ENCODE measurements at places on chromosomes 7 and 10. TPM values are rescaled to one million over a fixed set of nuclear protein-coding genes. Genes with fewer than 3 reads are reported as not detected.

The SLC18A3 gene
- total RNA-seq: not detected

The UCN3 gene
- total RNA-seq: not detected

The STX1A gene
- 60.0 TPM for total RNA-seq

The EEPD1 gene
- total RNA-seq: 47.4 TPM

The RET gene
- total RNA-seq: 0.50 TPM

The LRGUK gene
- total RNA-seq: 0.44 TPM

The ZNF804B gene
- not detected for total RNA-seq

The ALOX5 gene
- 0.13 TPM for total RNA-seq

The TMEM243 gene
- 33.3 TPM for total RNA-seq

The C10orf62 gene
- total RNA-seq: not detected

The SPDYE11 gene
- total RNA-seq: not detected

The PSD gene
- total RNA-seq: 0.72 TPM

The LMOD2 gene
- not detected for total RNA-seq

The GIMAP6 gene
- total RNA-seq: not detected

The MCMBP gene
- 82.7 TPM for total RNA-seq

The COL1A2 gene
- 0.16 TPM for total RNA-seq

The PON1 gene
- total RNA-seq: 0.28 TPM

The ABCB4 gene
- not detected for total RNA-seq

The SLC18A2 gene
- total RNA-seq: 0.05 TPM

The FMC1 gene
- total RNA-seq: 24.7 TPM

The DNAJB9 gene
- total RNA-seq: 13.4 TPM

The CALHM1 gene
- total RNA-seq: not detected

The PARD3 gene
- total RNA-seq: 83.6 TPM

The RBP3 gene
- not detected for total RNA-seq

The NEUROG3 gene
- not detected for total RNA-seq

The IQUB gene
- total RNA-seq: 0.13 TPM

The GSAP gene
- total RNA-seq: 3.0 TPM

The CASP7 gene
- total RNA-seq: 40.2 TPM
